NCI-H226 (cell line): ENCODE measurements at places on chromosomes 5 and 9.
A peak's percentile ranks its signal among the peaks of the same experiment; 100 is the strongest.

DNA sequence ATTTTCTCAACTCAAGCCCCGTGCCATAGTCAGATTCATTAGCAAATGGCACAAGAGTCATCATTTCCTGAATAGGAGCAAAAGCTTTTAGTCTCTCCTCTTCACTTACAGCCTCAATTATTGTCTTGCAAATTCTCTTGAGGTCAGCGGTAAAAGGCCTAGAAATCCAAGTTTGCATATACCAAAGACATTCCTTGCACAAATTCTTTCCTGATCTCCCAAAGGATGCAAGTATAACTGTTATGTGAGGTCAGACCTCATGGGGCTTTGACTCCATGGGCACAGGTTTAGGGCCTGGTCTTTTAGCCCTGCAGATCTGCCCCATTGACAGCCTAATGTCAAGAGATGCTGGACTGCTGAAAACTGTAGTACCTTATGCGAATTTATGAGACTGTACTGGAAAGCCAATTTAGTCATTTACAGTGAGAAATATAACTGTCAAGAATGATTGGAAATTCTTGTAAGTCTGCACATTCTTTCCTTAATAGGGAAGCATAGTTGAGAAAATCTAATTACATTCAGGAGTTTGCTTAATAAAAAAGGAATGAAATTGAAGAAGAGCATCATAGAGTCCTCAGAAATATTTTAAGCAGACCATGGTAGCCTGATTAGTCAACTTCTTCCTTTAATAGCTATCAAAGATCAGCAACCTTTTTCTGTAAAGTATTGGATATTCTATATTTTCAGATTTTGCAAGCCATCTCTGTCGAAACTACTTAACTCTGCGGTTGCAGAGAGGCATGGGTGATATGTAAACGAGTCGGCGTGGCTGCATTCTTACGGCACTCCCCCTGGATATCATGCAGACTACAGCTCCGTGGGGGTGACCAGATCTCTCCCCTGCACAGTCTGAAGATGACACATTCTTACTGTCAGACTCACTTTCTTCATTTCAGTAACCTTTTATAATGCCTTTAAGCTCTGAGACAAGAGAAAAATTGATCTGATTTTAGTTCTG, 45.2 kb downstream of the GCNT4 start:
- DNase-seq = peak; percentile 91

DNA sequence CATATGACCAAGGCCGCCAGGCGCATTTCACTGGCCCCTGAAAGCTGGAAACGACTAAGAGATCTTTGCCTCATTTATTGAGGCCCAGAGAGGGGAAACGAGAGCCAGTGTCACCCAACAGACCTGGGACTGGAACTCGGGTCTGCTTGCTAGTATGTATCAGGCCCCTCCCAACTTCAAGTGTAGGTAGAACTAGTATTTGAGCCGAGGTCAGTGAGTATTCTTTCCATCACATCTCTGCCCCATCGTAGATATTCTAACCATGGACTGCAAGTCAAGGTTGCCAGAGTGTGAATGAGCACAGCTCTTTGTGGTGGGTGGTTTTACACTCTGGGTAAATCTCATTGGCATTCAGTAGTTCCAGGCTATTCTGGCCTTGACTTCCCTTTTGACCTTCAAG, 42.2 kb downstream of the GPR107 start:
- no peak for DNase-seq

DNA sequence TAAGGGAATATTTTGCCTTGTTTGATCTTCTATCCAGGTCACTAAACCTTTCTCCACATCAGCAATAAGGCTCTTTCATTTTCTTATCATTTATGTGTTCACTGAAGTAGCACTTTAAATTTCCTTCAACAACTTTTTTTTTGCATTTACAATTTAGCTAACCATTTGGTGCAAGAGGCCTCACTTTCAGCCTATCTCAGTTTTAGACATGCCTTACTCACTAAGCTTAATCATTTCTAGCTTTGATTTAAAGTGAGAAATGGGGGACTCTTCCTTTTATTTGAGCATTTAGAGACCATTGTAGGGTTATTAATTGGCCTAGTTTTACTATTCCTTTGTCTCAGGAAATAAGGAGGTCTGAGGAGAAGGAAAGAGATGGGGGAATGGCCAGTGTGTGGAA, 250.5 kb downstream of the AUH start:
- DNase-seq = no peak

- no peak for DNase-seq
Measured at GRCh38 chr5:101068298-101068697, 165.2 kb upstream of the ST8SIA4 start.

GRCh38 chr9:86697213-86697612, 250.1 kb downstream of the GAS1 start:
- no peak for DNase-seq

DNA sequence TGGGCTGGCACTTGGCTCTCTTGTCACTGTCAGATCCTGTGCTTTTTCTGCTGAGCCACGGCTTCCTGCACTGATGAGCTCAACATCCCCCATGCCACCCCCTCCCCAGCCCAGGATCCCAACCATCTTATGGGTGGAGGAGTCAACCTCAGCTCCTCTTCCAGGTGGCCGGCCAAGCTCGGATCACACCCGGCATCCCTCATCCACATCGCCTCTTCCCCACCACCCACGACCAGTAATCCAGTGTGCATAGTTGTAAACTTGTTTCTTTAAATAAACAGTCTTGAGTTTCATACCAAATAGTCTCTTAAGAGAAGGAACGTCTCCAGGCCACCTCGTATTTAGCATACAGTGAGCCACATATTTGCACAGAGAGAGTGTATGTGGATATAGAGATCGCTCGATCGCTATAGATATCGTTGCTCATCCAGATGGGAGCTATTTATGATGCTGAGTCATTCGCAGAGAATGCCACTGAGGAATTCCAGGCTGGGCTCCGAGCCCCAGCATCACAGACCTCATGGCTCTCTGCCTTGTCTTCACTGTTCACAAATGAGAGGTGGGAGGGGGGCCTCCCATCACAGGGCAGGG, 61.8 kb upstream of the CPLX2 start:
- DNase-seq = peak; percentile 66
